ENCODE measurements at places on chromosomes 6 and 20. TPM values are rescaled to one million over a fixed set of nuclear protein-coding genes. Genes with fewer than 3 reads are reported as not detected.

XKR7 gene
- not detected for total RNA-seq

PHIP gene
- total RNA-seq, result 36.4 TPM

PRSS35 gene
- not detected for total RNA-seq

FITM2 gene
- total RNA-seq, result 3.1 TPM

TFAP2A gene
- 0.36 TPM for total RNA-seq

TOX2 gene
- 17.5 TPM for total RNA-seq

BACH2 gene
- total RNA-seq, result 111 TPM
